Caki2 (cell line): ENCODE measurements at places on chromosomes 16 and 17. TPM values are rescaled to one million over a fixed set of nuclear protein-coding genes. Genes with fewer than 3 reads are reported as not detected.

DNA sequence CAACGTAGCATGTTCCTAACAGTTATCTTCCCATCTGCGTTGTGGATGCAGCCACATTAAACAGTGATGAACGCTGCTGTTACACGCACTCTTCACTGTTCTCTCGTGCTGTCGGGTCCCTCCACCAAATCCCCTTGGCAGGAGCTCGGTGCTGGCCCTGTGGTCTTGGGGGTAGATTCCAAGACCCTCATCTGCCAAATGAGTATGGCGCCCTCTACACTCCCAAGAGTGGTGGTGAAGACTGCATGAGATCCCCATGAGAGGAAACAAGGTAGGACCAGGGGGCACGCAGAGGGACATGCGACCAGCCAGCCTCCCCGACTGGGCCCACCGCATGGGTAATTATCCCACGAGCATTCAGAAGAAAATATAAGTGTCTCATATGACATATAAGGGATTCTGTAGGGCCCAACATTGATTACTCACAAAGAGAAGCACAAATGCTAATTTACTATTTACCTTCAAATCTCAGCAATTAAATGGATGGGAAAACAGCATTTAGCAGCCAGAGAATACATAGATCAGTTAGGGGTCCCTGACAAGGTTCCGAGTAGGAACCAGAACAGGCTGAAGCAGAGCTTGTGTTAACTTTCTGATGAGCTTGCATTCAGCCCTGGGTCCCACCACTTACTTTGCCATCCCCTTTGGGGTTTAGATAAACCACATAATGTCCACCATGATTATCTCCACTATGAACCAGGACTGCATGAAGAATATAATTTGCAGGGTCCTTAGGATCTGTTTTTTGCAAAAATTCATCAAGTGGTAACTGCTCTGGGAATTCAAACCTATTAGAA lies 23.8 kb downstream of the LITAFD start:
- no peak for DNase-seq

- no peak for DNase-seq
These were observed 1.8 kb downstream of the GHDC start for GRCh38 chr17:42192189-42193126.

CPHXL2 gene
- not detected in 2 replicates for total RNA-seq

FOXL1 gene
- 5.0 and 11.4 TPM in 2 replicates for total RNA-seq

DHRS7C gene
- not detected in 2 replicates for total RNA-seq

DNA sequence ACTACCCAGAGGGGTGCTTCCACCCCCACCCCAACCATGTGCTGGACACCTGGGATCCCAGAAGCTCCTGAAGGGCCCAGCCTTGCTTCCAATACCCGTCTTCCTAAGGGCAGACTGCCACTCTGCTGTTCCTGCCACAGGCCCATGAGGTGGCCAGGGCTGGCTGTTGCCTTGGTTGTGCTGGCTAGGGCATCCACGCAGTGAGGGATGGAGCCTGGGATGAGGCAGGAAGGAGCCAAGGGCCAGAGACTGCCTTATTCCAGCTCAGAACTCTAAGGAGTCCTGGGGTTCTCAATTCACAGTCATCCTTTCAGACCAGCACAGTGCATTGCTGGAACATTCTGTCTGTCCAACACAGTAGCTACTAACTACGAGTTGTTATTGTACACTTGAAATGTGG lies 37.8 kb downstream of the BCO1 start:
- no peak for DNase-seq

GRCh38 chr16:3503523-3503922 lies 2.7 kb downstream of the CLUAP1 start:
- DNase-seq: no peak

GRCh38 chr16:66443269-66443652 lies 16.2 kb downstream of the BEAN1 start:
- DNase-seq: no peak

- no peak for DNase-seq
These were observed 42.5 kb upstream of the ASIC2 start for GRCh38 chr17:33335491-33336173.

PERCC1 gene
- not detected in 2 replicates for total RNA-seq

- DNase-seq: no peak
These were observed 57.6 kb downstream of the SYT17 start for GRCh38 chr16:19225651-19226050.

DNA sequence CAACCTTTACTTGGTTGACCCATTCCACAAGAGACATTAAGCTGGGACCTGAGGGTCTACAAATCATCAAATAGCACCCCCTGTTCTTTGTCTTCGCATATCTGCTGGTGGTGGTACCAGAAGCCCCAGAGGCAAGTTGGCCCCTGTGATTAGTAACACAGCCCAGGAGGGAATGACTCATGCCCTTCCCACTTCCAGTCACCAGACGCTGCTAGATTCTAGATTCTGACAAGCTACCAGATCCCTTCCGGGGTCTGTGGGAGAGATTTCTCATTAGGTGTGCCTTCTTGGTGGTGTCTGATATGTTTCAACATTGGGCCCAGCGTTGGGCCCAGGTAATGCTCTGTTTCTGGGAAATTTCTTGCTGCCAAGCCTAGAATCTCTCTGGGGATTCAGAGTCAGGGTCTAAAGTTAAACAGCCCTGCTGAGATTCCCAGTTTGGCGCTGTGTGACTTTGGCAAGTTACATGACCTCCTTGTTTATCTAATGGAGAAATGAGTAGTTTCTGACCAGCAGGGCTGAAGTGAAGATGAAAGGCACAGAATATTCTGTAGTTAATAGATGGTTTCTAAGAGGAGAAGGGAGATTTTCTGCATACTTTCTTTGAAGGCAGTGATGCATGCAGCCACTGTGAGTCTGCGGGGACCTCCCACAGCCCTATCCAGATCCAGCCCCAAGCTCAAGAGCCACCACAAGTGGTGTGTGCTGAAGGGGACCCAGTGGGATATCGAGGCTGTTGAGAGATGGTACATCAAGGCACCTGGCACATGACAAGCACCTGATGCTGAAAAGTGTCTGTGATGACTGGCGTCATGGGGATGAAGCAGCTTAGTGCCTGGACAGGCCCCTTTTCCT lies 3.9 kb downstream of the TRPV2 start:
- peak; percentile 77 for DNase-seq

ITGAD gene
- total RNA-seq: not detected in 2 replicates

- DNase-seq: no peak
These were observed 38.3 kb upstream of the PRSS54 start for GRCh38 chr16:58332997-58333700.

PRKCB gene
- not detected in 2 replicates for total RNA-seq

KRTAP2-2 gene
- not detected in 2 replicates for total RNA-seq

GRCh38 chr16:31267332-31268032 lies 7.7 kb downstream of the ITGAM start:
- DNase-seq: peak; percentile 49

GRCh38 chr17:50480854-50481490 lies 2.3 kb downstream of the RSAD1 start:
- DNase-seq: no peak

LGALS9B gene
- 0.54 and 0.67 TPM in 2 replicates for total RNA-seq

DNA sequence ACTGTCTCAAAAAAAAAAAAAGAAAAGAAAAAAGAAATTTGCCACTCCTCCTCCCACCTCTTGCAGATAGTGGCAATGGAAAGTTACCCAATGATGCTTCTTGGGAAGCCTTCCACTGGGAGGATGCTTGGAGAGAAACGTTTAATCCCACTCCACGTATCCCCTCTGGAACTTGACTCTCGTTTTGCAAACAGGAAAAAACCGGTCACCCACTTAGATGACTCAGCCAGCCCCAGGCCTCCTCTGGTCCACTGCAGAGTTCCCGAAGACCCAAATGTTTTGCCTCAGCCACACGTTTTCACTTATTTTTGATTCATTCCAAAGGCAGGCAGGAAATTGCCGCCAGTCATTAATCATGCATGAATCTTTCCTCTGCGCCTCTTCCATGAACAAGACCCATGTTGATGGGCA lies 9.3 kb upstream of the TNFRSF17 start:
- DNase-seq: peak; percentile 84

- DNase-seq: no peak
These were observed 123.8 kb downstream of the RAB11FIP4 start for GRCh38 chr17:31515267-31515666.
